ENCODE measurements at places on chromosomes 1 and 21.
A peak's percentile ranks its signal among the peaks of the same experiment; 100 is the strongest.

- DNase-seq = no peak
Measured at GRCh38 chr1:232940262-232940661, 10.1 kb upstream of the NTPCR start.

DNA sequence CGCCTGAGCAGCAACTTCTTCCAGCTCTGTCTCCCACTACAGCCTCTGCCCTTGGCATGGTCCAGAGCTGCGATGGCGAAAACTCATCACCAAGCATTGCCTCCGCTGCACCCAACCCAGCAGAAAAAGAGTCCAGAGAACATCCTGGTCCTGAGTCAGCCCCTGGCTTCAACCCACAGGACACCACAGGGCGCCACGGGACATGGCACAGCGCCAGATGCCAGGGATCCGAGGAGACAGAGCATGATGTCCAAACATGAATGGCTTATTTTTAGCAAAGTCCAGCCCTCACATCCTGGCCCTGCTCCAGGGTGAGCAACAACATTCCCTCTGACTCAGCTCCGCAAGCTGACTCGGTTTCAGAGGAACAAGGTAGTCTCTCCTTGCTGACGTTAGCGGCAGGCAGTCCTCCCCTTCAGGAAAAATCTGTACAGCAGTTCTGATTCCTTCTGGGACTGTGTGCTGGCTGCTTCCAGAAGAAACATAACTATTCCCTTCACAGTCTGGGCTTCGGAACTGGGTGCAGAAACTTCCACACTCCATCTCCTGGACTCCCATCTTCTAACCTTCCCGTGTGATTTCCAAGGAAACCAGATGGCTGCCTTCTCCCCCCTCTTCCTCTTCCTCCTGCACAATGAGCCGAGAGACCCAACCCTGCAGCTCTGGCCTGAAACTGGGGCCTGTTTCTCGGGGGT, 131.3 kb downstream of the TOMM20 start:
- peak; percentile 100 for DNase-seq

- no peak for DNase-seq
Measured at GRCh38 chr1:114103992-114104391, 49.7 kb downstream of the SYT6 start.

- DNase-seq = no peak
Measured at GRCh38 chr21:35711661-35712060, 348.7 kb downstream of the SETD4 start.

DNA sequence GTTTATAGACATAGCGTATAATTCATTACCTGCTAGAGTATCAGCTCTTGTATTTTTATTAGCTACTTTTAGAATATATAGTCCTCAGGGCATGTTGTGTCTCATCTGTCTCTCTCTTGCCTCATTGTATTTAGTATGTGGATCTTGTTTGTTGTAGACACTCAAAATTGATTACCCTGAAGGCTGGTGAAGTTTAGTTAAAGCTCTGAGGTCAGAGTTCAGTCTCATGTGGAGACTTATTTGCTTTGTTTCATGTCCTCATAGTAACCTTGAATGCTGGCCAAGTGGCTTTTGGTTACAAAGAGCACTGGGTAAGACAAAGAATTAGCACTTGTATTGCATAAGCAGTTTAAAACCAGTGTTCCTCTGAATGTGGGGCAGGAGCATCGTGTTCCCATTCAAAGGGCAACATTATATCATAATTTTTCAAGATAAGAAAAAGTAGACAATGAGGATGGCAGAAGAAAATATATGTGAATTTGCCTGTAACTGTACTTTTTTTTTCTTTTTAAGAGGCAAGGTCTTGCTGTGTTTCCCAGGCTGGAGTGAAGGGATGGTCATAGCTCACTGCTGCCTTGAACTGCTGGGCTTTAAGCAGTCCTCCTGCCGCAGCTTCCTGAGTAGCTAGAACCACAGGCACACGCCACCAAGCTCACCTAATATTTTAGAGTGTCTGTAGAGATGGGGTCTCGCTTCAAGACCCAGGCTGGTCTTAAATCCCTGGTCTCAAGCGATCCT, 17.4 kb downstream of the CNST start:
- peak; percentile 57 for DNase-seq

- DNase-seq = no peak
Measured at GRCh38 chr1:41652384-41653265, 168.1 kb upstream of the EDN2 start.

GRCh38 chr1:182041615-182042014, 19.9 kb downstream of the ZNF648 start:
- DNase-seq = no peak

DNA sequence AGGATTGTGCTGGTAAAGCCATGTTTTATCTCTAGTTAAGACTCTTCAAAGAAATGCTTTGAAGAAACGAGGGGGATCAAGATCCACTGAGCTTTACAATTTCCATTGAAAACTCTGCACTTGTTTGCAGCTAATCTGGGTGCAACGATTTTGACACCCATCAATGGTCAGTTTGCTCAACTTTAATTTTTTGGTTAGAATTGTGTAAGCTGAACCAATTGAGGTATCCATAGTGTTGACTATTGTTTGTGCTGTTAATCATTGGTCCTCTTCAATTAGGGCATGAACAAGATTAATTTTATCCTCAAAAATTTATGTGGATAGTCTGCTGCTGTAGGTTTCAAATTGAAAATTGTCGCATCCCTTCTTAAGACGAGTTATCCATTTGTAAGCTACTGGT, 17.7 kb upstream of the PLXNA2 start:
- no peak for DNase-seq

- DNase-seq = no peak
Measured at GRCh38 chr21:30479259-30479658, 908 bp downstream of the KRTAP19-1 start.

DNA sequence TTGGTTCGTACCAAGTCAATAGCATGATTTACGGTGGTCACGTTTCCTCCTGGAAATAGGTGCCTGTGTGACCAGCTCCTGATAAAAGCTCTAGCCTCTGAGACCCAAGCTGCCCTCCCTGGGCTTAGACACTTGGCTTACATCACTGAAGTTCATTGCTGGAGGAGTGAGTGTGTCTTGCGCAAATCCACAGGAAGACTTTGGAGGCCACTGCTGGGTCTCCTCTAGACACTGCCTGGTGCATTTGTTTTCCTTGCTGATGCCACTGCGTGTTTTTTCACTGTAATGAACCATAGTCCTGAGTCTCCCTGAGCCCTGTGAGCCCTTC, 230.6 kb downstream of the DSCAM start:
- no peak for DNase-seq

DNA sequence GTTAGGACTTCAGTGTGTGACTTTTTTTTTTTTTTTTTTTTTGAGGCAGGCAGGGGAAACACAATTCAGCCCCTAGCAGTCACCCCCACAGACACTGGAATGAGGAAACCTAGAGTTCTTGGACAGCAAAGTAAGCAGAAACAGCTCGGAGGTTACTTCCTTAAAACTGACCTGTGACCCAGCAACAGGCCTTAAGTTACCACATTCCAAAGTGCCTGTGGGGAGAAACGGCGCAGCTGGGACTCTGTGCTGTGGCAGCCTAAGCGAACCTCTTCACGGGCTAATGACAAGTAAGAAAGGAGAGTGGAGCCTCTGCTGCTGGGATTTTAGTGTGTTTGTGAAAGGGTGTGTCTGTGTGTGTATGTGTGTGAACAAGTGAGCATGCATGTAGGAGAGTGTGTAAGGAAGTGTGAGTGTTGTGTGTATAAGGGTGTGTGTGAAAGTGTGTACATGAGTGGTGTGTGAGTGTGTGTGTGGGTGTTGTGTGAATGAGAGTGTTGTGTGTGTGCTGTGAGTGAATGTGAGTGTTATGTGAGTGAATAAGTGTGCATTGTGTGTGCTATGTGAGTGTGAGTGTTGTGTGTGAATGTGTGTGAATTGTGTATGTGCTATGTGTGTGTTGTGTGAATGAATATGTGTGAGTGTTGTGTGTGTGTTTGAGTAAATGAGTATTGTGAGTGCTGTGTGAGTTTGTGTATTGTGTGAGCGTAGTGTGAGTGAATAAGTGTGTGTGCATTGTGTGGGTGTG, 180.8 kb downstream of the BRINP2 start:
- DNase-seq = no peak

GRCh38 chr1:71015745-71016144, 31.9 kb downstream of the PTGER3 start:
- no peak for DNase-seq

DNA sequence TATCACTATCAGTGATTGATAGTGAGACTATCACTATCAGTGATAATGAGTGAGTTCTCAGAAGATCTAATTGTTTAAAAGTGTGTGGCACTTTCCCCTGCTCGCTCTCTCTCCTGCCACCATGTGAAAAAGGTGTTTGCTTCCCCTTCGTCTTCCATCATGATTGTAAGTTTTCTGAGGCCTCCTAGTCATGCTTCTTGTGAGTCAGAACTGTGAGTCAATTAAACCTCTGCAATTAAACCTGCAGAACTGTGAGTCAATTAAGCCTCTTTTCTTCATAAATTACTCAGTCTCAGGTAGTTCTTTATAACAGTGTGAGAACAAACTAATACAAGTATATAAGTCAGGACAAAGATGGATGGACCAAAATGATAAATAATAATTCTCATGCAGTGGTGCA, 7.0 kb upstream of the IL23R start:
- DNase-seq = no peak

- no peak for DNase-seq
Measured at GRCh38 chr21:39332175-39332574, 16.7 kb downstream of the HMGN1 start.

GRCh38 chr1:17207046-17207445, 2.1 kb downstream of the PADI1 start:
- DNase-seq = no peak

DNA sequence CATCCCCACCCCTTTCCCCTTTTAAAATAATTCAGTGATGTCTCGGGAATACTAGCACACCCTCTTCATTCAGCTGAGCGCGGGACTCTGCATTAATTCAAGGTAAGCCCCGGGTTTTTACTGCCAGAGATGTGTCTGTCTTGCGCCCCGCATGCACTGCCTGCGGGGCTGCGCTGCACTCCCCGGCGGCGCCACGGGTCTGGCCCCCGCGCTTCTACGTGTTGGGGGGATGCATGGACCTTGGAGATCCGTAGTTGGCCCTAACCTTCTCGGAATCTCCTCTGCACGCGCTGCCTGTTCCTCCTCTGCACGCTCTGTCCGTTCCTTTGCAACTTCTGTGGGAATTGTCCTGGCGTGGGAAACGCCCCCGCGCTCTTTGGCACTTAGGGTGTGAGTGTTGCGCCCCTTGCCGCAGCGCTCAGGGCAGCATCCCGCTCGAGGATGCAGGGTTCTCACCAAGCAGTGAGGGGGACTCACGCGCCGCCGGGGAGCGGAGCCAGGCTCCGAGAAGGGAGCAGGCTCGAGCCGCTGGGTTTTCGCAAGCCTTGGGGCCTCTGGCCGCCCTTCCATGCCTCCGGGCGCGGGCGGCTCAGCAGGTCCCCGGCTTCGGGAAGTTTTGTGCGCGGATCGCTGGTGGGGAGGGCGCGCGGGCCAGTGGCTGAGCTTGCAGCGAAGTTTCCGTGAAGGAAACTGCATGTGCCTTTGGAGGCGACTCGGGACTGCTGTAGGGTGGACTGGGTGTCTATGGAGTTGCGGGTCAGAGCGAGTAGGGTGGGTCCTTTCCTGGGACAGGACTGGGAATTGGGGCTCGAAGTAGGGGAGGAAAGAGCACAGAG, 165.1 kb upstream of the CACNA1E start:
- DNase-seq = no peak

DNA sequence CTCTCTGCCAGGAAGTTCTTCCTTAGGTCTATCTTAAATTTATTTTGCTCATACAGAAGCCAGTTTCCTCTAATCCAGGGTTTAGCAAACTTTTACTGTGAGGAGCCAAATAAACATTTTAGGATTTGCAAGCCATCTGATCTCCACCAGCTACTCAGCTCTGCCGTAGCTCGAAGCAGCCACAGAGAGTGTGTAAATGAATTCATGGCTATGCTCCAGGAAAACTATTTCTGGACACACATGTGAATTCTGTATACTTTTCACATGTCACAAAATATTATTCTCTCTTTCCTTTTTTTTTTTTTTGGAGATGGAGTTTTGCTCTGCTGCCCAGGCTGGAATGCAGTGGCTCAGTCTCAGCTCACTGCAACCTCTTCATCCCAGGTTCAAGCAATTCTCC, 13.4 kb upstream of the AGTRAP start:
- DNase-seq = no peak

DNA sequence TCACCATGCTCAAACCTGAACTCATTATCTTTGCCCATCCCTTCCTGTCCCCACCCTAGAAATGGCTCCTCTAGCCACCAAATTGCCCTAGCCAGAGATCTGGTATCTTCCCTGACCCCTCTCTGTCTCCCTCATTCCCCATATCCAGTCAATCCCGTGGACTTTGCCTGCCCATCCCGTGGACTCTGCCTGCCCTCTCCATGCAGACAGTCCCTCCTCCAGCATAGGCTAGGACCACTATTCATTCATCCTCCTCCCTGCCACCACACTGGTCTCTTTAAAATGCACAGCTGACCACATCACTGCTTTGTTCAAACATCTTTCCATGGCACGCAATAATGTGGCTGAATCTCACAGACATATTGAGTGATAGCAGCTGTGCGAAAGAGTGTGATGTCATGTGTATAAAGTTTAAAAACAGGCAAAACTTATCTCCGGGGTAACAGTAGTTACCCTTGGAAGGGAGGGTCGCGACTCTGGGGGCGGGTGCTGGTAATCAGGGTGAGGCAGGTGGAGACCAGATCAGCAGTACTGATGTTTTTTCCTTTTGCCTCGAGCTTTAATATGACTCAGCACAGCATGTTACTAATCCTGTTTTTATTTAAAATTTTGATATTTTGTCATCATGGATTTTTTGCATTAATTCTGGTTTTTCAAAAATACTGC, 4.8 kb upstream of the SLC2A1 start:
- DNase-seq = peak; percentile 88

GRCh38 chr21:29481641-29482040, 182.9 kb downstream of the BACH1 start:
- DNase-seq = peak; percentile 97

DNA sequence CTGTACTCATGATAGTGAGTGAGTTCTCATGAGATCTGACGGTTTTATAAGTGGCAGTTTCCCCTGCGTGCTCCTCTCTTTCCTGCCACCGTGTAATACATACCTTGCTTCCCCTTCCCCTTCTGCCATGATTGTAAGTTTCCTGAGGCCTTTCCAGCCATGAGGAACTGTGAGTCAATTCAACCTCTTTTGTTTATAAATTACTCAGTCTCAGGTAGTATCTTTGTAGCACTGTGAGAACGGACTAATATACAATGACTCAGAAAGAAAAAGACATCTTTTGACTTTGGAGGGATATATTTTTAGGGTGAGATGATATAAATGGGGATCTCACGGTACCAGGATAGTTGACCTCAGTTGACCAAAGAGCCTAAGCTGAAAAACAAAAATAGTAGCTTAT, 74.7 kb upstream of the BACH1 start:
- no peak for DNase-seq

Measured in fibroblast of skin of scalp (primary cell).